Muscle of back (tissue), 13 donors: ENCODE measurements at places on chromosomes 6 and 20.

DNA sequence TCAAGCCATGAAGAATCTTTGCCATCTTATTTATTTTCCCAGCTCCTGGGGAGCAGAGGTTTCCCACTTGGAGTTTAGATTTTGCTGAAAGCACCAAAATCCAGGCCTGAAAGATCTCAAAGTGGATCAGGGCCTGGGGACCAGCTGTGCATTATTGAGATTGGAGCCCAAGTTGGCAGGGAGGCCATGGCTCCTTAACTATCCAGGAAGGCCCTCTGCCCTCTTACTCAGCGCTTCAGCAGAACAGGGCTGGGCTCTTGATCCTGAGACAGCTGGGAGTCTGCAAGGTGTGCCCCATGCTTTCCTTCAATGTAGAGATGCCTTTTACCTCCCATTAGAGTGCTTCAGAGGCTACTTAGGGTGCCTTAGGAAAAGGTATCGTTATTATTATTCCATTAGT lies 24.6 kb downstream of the FOXO3 start:
- DNase-seq: no peak

DNA sequence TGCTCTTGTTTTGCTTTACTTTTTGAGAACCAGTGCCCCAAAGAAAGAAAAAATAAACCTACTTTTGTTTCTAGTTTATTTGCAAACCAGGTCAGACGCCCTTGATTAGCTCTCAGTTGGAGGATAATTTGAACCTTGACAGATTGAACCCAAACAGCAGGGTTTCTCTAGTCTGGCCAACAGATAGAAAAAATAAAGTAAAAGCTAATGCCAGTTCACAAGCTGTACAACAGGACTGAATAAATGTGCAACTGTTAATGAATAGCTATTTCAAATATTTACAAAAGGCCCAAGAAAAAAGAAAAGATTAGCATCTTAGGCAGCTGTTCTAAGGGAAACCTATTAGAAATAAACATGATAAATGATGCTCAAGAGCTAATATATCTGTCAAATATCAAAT lies 331.8 kb downstream of the CDKAL1 start:
- no peak for DNase-seq

DNA sequence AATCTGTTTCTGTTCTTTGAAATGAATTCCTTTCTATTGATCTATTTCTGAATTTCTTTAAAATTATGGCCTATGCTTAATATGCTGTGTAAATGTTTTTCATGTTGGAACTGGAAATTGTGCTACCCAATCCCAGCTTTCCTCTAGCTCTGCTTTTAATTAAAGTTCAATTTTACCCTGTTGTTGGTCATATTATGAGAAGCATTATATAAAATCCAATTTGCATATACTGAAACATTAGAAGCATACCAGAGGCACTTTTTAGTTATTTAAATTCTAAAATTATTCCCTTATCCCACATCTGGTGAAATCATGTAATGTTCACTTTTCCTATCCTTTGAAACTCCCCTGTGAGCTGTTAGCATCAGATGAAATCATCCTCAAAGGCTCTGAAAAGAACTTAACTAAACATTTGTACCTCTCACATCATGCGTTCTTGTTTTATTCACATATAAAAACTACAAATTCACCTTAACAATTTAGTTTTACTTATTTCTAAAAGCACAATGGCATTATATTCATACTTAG lies 160.6 kb upstream of the COL21A1 start:
- peak; percentile 28 for DNase-seq

DNA sequence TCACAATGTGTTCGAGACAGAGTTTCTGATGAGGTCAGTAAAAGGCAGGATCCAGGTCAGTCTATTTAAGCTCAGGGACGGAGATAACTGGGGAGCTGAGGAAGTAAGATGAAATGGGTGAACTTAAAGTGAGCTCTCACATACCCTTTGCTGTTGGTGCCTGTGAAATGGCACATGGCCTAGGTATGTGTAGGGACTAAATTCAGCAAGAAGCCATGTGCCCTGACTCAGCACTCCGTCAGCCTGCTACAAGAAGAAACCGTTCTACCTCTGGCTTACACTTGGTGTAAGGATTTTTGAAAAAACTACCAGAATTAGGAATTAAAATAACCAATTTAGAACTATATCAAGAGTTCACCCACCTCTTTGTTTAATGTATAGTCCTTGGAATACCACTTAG lies 41.1 kb upstream of the TRDN start:
- DNase-seq: no peak

- DNase-seq: no peak
Measured at GRCh38 chr20:62318400-62319345, 15.9 kb downstream of the ADRM1 start.

- DNase-seq: no peak
Measured at GRCh38 chr6:130593200-130593599, 227.4 kb downstream of the TMEM200A start.

GRCh38 chr20:58327211-58327610 lies 17.7 kb downstream of the RAB22A start:
- DNase-seq: no peak

DNA sequence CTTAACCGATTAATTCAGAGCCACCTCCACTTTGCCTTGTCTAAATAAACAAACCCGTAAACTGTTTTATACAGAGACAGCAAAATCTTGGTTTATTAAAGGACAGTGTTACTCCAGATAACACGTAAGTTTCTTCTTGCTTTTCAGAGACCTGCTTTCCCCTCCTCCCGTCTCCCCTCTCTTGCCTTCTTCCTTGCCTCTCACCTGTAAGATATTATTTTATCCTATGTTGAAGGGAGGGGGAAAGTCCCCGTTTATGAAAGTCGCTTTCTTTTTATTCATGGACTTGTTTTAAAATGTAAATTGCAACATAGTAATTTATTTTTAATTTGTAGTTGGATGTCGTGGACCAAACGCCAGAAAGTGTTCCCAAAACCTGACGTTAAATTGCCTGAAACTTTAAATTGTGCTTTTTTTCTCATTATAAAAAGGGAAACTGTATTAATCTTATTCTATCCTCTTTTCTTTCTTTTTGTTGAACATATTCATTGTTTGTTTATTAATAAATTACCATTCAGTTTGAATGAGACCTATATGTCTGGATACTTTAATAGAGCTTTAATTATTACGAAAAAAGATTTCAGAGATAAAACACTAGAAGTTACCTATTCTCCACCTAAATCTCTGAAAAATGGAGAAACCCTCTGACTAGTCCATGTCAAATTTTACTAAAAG lies 2.7 kb downstream of the FOXC1 start:
- DNase-seq: peak; percentile 75

DNA sequence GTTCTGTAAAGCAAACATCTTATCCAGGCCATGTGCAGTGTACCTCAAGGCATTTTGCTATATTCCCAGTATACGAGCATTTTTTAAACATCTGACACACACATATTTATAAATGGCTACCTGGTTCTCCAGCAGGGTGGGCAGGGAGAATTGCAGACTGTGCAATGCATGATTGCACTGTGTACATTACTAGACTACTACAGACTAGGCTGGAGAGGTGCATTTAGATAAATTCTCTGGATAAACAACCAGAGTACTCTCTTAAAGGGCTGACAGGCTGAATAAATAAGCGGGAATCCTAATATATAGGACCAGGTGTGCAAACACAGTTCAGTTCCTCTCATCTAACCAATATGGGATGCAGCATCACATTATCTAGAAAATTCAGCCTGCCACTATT lies 428.3 kb upstream of the ARID1B start:
- no peak for DNase-seq

- no peak for DNase-seq
Measured at GRCh38 chr6:164042212-164042611, 627.7 kb downstream of the QKI start.

DNA sequence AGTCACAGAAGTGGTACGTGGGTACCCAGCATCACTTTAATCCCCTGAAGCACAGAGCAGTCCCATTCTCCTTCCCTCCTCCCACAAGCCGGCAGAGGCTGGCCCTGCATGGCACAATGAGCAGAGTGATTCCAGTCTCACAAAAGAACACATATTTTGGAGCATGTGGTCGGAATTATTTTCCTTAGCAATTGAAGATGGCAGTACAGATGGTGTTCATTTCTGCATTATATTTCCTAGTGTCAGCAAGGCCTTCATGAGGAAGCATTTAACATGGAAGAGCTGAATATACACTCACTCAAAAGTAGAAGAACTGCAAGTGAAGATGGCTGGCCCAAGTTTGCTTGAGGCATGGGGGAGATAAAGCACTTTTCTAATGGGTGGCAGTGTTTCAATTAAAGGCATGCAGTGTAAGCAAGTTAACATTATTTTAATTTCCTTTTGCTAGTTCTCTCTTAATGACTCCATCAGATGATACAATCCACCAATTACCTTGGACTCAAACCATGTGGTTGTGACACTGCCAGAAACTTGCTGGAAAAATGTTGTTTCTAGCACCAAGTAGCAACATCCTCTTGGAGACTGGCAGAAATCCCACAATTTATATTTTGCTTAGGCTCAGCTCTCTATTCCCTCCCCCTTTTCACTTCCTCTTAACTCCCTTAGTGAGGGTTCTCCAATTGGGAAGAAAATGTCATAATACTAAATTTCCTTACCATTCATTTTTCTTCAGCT lies 74.4 kb downstream of the ARHGAP18 start:
- DNase-seq: peak; percentile 93

DNA sequence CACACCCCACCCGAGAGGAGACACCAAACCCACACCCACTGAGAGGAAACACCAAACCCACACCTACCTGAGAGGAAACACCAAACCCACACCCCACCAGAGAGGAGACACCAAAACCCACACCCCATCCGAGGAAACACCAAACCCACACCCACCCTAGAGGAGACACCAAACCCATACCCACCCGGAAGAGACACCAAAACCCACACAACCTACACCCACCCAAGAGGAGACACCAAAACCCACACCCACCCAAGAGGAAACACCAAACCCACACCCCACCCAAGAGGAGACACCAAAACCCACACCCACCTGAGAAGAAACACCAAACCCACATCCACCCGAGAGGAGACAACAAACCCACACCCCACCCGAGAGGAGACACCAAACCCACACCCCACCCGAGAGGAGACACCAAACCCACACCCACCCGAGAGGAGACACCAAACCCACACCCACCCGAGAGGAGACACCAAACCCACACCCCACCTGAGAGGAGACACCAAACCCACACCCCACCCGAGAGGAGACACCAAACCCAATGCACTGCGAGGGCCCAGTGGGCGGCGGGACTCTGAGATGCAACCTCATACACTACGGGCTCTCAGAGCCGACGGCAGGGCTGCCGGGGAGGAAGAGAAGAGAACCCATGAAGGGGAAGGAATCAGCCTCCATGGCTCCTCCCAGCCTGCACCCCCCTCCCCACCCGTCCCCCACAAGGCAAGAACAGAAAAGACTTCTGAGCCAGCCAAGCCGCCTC lies 83.3 kb downstream of the TAF4 start:
- DNase-seq: no peak

- DNase-seq: no peak
Measured at GRCh38 chr6:108798670-108799353, 49.4 kb upstream of the ARMC2 start.

DNA sequence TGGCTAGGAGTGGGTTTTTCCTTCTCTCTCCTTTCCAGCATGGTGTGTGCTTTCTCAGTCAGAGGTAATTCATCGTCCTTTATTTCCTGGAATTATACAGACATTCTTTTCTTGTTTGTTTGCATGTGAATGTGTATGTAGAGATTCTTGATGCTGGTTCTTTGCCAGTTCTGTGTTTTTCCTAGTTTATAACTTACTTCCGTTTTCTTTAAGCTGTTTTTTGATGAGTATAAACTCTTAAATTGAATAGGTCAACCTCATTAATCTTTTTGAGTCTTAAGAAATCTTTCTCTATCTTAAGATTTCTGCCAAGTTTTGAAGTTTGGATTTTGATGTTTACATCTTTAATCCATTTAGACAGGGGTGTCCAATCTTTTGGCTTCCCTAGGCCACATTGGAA lies 38.7 kb downstream of the IGF2R start:
- no peak for DNase-seq

- no peak for DNase-seq
Measured at GRCh38 chr6:151170622-151171246, 69.0 kb upstream of the AKAP12 start.

DNA sequence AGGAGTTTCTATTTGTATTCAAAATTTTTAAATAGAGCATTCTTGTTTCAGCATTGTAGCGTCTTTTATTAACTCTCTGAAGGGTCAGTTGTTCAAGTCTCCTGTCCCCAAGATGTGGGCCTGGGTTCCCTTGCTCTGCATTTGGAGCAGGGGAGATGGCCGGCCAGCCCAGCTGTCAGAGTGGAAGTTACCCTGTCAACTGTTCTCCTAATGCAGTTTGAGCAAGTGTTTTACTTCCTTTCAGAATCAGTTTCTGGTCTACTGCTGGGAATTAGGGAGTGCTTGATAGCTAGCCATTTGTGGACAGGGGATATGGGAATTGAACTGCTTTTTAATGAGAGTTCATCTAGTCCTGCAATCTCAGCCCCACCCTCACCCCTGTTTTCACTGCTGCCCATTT lies 116.6 kb downstream of the QKI start:
- no peak for DNase-seq

- no peak for DNase-seq
Measured at GRCh38 chr20:50569864-50570836, 60.0 kb downstream of the PTPN1 start.

GRCh38 chr20:37251825-37252477 lies 9.7 kb downstream of the GHRH start:
- DNase-seq: no peak

DNA sequence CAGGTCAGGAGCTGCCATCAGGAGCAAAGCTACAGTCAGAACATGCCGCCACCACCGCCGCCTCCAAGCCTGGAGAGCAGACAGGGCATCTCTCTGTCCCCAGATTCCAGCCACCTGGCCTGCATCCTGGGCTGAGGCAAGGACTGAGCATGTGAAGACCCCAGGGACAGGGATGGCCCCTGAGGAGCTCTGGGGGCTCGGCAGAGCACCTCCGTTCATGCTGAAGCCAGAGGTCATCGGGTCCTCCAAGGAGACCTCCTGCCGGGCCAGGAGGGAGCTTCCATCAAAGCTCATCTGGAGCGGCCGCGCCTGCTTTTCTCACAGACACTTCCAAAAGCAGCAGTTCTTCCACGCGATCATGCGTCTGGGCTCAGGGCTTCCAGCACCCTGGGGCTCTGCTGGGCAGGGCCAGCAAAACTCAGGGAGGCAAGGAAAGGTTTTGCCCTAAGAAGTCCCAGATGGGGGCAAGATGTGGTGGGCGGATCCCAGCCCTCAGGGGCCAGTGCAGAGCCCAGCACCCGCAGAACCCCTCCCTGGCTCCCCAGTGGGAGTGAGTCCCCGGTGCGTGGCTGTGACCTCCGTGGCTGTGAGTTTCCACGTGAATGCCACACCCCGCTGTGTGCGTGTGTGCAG lies 138.4 kb downstream of the TAF4 start:
- no peak for DNase-seq

- DNase-seq: no peak
Measured at GRCh38 chr6:7535498-7535897, 6.0 kb upstream of the DSP start.

GRCh38 chr6:41780551-41781365 lies at the start of gene PRICKLE4:
Gene PRICKLE4, plus strand, starts transcription at chr6:41780782. Its CDS starts 2,692 bp downstream, at chr6:41783474.
- DNase-seq: peak; percentile 51

GRCh38 chr6:113120582-113121285 lies 736.4 kb upstream of the MARCKS start:
- no peak for DNase-seq

GRCh38 chr20:23289724-23290395 lies 60.7 kb upstream of the NXT1 start:
- DNase-seq: no peak
